ENCODE measurements at places on chromosomes 1 and 21. TPM values are rescaled to one million over a fixed set of nuclear protein-coding genes. Genes with fewer than 3 reads are reported as not detected.

DNA sequence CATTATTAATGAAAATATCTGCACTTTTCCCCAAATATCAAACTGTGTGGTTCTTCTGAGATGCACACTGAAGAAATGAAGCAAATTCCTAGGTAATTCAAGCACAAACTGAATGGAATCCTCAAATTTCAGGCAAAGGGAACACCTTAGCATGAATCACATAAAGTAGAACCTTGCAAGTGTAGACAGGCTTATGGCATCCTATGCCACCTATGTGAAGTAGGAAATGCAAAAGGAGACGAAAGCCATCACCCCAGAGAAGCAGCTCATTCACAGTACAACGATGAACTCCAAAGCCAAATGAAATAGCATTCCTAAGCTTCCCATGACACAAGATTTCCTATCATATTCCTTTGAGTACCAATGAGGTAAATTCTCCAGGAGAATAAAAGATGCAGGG, 461.2 kb upstream of the RUNX1 start:
- no peak for DNase-seq

DNA sequence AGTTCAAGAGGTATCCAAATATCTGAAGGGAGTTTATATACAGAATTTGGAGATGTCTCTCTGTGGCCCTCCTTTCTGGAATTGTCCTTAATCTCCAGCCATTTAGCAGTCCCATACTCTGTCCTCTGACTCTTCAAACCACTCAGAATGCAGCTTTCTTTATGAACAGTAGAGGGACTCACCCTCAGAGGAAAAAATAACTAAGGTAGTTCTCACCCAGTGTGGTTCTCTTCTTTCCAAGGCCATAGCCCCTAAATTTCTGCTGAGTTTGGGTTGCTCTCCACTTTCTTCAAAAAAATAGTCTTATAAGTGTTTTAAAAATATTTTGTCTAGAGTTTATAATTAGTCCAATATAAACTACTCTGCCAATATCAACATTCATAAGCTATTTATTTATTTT, 369.7 kb downstream of the MATN1 start:
- no peak for DNase-seq

GRCh38 chr1:185515696-185516095, 198.7 kb upstream of the IVNS1ABP start:
- DNase-seq = no peak

DNA sequence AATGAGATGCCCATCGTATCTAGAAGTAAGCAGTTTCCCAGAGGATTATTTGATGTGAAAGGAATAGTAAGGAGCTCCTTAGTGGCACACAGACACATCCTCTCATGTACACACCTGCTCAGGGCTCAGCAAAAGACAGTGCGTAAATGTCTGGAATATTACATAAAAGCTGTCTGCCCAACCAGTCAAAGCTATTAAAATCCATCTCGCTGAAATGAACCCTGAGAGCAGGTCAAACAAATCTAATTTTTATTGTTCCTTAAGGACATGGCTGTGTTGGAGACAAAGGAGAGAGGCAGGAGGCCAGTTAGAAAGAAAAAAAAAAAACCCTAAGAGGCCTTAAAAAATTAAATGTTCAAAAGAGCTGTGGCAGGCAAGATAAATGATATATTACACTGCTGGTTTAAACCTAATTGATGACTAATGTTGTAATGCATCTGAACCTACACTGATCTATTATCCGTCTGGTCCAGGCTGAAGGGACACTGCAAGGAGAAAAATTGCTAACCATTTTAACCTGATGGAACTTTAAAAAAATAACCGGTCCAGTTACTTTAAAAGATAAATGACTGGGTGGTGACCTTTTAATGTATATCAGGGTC, 58.5 kb upstream of the FGGY start:
- no peak for DNase-seq

Gene MOV10
- total RNA-seq = 68.1 TPM

Gene SLC45A3
- total RNA-seq = 1.5 TPM

Gene RGS7
- total RNA-seq = not detected

Gene HES3
- total RNA-seq = not detected

Gene CASQ2
- total RNA-seq = not detected
